Cardiac septum (tissue), 1 donor: ENCODE measurements at places on chromosomes 1 and 21.

DNA sequence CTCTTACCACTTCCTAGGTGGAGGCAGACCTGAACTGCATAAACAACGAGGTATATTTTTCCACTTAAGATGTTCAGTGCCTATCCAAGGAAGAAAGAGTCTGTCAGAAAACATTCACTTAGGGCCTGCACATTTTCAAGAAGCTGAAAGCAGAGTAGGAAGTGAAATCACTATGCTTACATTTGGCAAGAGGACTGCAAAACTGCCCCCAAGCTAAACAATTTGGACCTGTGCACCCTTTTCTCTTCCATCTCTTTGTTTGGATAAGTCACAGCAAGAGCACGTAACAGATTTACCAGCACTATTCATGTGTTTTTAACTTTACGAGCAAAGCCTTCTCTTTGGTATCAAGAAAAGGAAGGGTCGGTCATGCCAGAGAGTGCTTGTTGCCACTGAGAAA lies 13.2 kb upstream of the BEND5 start:
- no peak for DNase-seq

GRCh38 chr21:36709868-36710728 lies 11.2 kb downstream of the SIM2 start:
- peak; percentile 70 for DNase-seq

DNA sequence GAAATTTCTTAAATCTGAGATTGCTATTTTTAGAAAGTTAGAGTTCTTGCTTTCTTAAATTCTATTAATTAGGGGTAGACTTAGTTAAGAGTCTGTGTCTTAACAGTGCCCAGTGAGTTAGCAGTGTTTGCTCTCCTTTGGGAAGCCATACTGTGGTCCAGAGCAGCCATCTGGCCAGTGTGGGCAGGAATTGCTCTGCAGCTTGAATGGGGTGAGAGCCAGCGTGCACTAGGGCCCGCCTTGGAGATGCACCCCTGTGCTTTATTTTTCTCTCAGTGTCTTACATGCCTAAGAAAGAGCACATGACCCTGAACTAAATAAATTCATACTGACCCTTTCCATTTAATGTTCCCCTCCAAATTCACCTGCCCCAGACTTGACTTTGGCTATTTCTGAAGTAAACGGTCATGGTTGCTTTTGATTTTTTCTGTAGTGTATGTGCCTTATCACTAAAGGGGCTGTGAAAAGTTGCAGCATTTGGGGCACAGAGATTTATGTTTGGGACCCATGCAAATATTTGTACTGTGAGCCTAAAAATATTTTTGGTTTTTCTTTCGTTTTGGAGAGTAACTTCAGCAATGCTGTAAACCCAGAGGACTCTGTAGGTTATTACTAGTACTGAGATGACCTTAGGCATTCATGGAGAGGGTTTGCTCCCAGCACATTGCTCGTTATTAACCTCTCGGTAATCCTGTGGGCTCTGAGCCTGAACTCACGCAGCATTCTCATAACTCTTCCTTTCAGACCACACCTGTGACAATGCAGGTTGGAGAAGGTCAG lies 21.3 kb upstream of the KCNQ4 start:
- no peak for DNase-seq

GRCh38 chr1:27755286-27755685 lies 17.7 kb upstream of the STX12 start:
- no peak for DNase-seq

GRCh38 chr1:34828611-34829010 lies 30.9 kb downstream of the SMIM12 start:
- no peak for DNase-seq

- DNase-seq: no peak
Measured at GRCh38 chr1:27545876-27546275, 55.9 kb upstream of the WASF2 start.

- no peak for DNase-seq
Measured at GRCh38 chr1:59076612-59077011, 220.3 kb upstream of the FGGY start.

DNA sequence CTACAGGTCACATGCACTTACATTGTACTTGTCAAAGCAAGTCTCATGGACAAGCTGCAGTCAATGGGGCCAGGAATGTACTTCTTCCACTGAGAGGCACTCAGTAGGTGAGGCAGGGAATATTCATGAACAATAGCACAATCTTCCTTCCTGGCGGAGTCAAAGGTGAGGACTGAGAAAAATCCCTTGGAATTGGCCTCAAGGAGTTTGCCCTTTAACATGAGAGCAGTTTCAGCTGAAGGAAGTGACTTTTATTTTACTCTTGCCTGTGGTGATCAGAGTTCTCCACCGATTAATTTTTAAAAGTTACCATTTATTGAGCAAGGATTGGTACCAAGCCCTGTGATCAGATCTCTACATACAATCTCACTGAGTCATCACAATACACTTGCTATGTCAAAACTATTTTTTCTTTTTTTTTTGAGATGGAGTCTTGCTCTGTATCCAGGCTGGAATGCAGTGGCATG lies 11.2 kb upstream of the AK2 start:
- DNase-seq: no peak

- peak; percentile 83 for DNase-seq
Measured at GRCh38 chr1:161071886-161072371, 2.2 kb upstream of the ARHGAP30 start.

GRCh38 chr1:92784021-92784638 lies 778 bp downstream of the EVI5 start:
- DNase-seq: no peak

GRCh38 chr1:194159941-194160340 lies 973.5 kb upstream of the B3GALT2 start:
- DNase-seq: no peak
